Neuronal stem cell (in vitro differentiated cells): ENCODE measurements at places on chromosomes 3 and 15.
A peak's percentile ranks its signal among the peaks of the same experiment; 100 is the strongest.

DNA sequence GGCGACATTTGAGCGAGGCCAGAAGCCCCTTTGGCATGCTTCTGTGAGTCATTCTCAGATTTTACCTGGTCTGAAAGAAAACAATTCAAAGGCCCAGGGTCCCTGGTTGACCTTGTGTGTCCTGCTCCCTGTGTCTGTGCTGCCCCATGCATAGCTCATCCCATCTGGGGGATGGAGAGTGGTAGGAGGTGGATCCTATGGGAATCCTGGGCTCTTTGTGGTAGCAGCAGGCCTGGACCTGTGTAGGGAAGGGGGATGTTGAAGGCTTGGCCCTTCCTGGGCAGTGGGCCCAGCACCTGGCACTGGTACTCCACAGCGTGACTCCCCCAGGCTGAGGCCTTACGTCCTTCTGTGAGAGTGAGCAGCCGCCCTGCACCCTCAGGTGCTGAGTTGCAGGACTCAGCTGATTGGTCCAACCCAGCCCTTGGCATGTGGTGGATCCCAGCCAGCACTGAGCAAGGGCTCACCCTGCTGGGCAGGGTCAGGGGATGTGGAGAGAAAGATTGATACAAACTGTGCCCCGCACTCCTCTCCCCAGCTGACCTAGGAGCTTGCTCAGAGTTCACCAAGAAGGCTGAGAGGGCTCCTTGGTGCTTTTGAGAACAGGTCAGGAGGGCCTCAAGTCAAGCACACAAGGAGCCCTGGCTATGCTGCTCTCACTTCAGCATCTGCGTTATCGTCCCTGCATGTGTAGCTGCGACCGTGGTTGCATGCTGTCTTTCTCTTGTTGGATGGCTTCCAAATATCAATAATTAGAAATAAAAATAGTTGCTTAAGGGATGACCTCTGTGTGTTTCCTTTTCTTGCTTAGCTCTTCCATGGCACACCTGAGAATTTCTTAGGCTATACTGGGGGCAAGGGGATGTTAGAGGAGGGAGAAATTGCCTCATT lies 21.4 kb upstream of the JMJD7 start:
- no peak for DNase-seq

GRCh38 chr3:189070965-189071364 lies 100.8 kb upstream of the TPRG1 start:
- no peak for DNase-seq

GRCh38 chr3:149282322-149282721 lies 51.1 kb downstream of the TM4SF18 start:
- no peak for DNase-seq

DNA sequence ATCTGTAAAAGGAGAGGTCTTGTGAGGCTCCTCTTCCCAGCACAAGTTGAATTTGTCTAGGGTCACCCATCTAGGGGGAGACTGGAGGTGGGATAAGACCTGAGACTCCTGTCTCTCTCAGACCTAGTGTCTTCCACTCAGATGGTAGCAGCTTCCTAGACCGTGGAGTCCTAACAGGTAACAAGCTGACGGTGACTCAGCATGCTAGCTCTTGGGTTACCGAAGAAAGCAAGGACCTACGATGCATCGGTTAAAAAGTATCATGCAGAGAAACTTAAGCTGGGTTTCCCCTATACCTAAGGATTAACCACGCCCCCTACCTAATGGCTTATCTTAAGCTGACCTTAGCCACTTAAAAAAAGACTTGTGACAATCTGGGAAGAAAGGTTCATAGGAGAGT lies 7.6 kb downstream of the LRRN1 start:
- no peak for DNase-seq

DNA sequence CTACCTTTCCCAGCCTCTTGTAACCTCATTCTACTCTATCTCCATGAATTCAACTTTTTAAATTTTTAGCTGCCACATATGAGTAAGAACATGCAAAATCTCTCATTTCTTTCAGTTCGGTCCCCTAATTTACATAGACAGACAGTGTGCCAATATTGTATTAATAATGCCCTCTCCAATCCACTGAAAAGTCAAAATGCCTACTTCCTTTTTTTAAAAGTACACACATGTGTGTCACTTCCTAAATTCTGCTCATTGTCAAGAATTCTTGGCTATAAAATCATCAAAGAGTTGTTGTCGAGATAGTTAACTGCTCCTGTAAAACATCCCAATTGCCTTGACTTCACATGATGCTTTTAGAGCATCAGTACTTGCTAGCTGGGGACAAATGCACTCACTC lies 84.2 kb upstream of the IL12A start:
- DNase-seq: no peak

GRCh38 chr3:188294823-188295487 lies 141.0 kb downstream of the LPP start:
- no peak for DNase-seq

GRCh38 chr3:36394176-36394575 lies 13.9 kb downstream of the STAC start:
- no peak for DNase-seq

GRCh38 chr15:48592933-48593332 lies 52.6 kb downstream of the FBN1 start:
- no peak for DNase-seq

DNA sequence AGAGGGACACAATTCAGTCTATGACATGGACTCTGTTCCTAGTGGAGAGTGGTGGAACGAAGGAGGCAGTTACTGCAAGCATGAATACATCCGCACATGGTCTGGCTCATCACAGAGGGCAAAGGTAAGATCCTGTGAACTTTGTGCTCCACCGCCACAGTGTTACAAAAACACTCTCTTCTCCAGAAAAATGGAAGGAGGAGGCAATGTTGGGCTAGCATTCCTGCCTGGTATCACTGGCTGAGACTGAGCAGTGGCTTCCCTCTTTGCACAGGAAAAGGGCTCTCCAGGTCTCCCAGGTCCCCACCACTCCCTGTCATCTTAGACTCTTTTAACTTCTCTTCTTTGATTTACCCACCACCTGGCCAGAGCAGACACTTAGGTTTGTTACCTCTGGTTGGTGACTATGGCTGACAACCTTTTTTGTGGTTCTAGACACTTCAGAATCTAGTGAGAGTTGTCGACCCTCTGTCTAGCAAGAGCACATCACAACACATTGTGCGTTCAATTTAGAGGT lies 1.5 kb upstream of the EEFSEC start:
- DNase-seq: no peak

DNA sequence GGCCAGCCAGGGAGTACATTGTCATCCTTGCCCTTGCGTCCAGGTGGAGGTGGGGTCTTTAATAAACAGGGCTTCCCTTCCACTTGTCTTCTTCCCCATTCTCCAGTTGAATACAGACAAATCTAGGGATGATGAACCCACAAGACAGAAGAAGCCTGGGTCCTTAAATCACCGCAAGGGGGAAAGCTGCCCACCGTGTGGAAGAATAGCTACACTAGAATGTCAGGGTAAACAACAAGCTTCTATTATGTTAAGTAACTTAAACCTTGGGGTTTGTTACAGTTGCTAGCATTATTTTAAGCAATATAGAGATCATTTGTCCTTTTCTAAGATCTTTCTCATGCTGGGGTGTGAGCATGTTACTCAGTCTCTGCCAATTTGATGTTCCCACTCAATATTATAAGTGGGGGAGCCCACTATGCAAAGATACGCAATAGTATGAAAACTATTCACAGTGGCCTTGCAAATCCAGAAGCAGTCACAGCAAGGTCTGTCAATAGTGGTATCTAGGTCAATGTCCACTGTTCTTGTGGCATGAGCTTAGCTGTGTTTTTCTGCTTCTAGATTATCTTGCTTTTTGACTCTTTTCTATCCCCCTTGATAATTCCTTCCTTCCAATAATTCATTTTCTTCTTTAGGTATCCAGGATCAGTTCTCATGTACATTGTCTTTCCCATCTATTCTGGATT lies 12.0 kb upstream of the PCCB start:
- no peak for DNase-seq

- DNase-seq: no peak
Measured at GRCh38 chr3:27729748-27730611, 7.9 kb upstream of the EOMES start.

DNA sequence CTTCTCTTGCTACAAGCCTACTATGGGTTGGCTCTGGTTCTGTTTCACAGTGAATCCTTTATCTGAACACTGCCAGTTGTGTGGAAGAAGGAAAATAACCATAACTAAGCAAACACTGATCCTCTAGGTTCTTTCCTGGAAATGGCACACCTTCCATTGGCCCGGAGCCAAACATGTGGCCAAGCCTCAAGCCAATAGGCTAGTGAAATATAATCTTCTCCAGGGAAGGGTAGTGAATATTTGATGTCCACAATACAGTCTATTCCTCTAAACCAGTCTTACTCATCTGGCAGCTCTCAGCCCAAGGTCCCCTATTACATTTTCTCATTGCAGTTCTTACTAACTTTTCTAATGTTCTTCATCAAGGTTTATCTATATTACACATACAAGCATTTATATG lies 921.3 kb downstream of the TUSC7 start:
- DNase-seq: no peak

DNA sequence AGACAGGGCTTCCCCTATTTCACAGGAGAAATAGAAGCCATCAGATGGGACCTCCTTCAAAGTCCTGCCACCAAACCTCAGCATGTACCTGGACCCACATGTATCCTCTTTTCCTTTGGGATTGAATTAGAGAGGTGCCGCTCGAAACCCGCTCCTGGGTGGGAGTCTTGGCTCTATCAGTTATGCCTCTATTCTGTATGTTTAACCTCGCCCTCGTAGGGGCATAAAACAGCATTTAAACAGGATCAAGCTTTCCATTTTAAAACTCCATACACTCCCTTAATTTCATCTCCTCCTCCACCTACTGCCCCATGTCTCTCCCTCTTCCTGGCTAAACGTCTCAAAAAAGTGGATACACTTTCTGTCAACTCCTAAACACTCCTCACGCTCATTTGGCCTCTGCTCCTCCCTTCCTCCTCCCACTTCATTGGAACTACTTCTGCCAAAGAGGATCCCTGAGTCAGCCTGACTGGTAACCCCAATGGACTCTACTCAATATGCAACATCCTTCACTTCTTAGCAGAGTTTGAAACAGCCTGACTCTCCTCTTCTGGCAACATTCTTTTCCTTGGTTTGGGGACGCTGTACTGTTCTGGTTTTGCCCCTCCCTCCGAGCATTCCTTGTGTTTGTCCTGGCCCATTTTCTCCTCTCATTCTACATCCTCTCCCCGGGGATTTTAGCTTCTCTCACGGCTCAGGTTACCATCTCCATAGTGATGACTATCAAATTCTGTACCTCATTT lies 23.0 kb upstream of the MUC20 start:
- DNase-seq: peak; percentile 35

DNA sequence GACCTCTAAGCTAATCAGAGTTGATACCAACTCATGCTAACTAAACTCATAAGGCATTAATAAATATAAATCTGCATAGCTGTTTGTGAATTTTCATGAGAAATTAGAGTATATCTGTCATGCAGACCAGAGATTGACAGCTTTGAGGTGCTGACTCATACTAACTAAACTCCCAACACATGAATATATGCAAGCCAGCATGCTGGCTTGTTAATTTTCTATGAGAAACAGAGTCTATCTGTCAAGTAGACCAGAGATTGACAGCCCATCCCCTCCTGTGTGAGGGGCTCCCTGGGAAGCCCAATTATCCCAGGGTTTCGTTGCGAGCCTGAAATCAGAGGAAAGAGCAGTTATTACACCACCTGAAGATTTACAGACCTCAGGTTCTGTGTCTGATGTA lies 69.3 kb downstream of the CD47 start:
- DNase-seq: no peak

GRCh38 chr3:114155370-114155821 lies 23.5 kb downstream of the DRD3 start:
- no peak for DNase-seq

- DNase-seq: no peak
Measured at GRCh38 chr15:51533672-51534398, 88.7 kb downstream of the DMXL2 start.

DNA sequence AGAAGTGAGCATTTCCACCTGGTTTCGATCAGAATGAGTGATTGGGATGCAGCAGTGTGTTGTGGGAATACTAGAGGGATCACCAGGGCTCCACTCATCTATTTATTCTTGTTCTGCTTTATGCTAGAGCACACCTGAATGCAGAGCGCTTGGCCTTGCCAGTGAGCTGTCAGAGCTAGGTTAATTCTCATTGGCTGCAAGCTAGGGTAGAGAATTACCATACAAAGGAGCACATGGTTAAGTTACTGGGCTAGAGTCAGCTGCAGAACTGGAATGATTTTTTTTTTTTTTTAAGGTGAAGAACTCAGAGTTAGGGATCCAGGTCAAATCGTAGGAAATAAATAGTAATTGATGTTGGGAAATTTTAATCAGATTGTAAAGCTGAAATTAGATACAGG lies 8.8 kb downstream of the EIF2AK4 start:
- no peak for DNase-seq

DNA sequence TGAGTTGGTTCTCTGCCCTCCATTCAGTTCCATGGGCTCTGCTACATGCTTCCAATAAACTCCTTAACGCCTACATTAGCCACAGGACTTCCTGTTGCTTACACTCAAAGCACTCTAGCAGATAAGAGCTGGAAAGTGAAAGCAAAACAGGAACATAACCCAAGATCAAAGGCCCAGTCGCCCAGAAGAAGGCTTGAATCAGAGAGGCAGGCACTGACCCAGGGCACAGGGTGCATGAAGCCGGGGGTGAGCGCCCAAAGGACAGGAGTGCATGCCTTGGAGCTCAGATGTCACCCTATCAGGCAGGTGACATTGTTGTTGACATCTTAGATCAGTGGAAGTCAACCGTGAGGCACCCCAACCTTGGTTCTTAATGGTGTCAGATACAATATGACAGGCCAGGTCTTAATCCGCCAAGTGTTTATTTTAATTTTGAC lies 235.1 kb downstream of the UACA start:
- DNase-seq: no peak

- peak; percentile 33 for DNase-seq
Measured at GRCh38 chr15:94844538-94845389, 613.4 kb downstream of the MCTP2 start.
